ENCODE measurements at places on chromosomes 16 and 17. TPM values are rescaled to one million over a fixed set of nuclear protein-coding genes. Genes with fewer than 3 reads are reported as not detected.

The ADAD2 gene
- not detected for total RNA-seq

The OR1A1 gene
- total RNA-seq: not detected

The KRT28 gene
- total RNA-seq: not detected

The TP53TG3B gene
- not detected for total RNA-seq

The FAM83G gene
- 19.8 TPM for total RNA-seq

The KRT31 gene
- total RNA-seq: not detected

The GNAO1 gene
- 2.0 TPM for total RNA-seq

The ZNF778 gene
- 27.2 TPM for total RNA-seq

The MMP25 gene
- 4.2 TPM for total RNA-seq

The SBK1 gene
- 0.92 TPM for total RNA-seq

The CARD14 gene
- not detected for total RNA-seq

The SLC7A6OS gene
- total RNA-seq: 15.6 TPM

The MYO1D gene
- 257 TPM for total RNA-seq

The GRAPL gene
- 3.0 TPM for total RNA-seq

The TRPV3 gene
- total RNA-seq: not detected

The MGAT5B gene
- total RNA-seq: 0.14 TPM

The CA5A gene
- total RNA-seq: not detected

The TNFRSF17 gene
- not detected for total RNA-seq

The UTS2R gene
- total RNA-seq: not detected

The LDHD gene
- total RNA-seq: 7.2 TPM

The CDC42EP4 gene
- total RNA-seq: 134 TPM

The KRT24 gene
- total RNA-seq: not detected

The AANAT gene
- not detected for total RNA-seq

The ABCA6 gene
- 38.5 TPM for total RNA-seq

The LLGL2 gene
- total RNA-seq: 20.0 TPM

The TMEM186 gene
- 3.2 TPM for total RNA-seq
